Memory B cell (primary cell): ENCODE measurements at places on chromosomes 5 and 9.

GRCh38 chr5:147179562-147180147 lies 55.2 kb upstream of the STK32A start:
- H3K4me3 ChIP-seq = no peak overlapping the region
- H3K4me1 ChIP-seq = no peaks in the 10 kb centered on the region
- H3K27me3 ChIP-seq = no peaks in the 10 kb centered on the region
- DNase-seq = no peak
- H3K36me3 ChIP-seq = no peaks in the 10 kb centered on the region
- H3K27ac ChIP-seq = no peak overlapping the region

- peaks cover 6% of the 10 kb centered on the region for H3K4me1 ChIP-seq
- DNase-seq = peak; percentile 10
- H3K4me3 ChIP-seq = peak overlapping the region; percentile 24
- H3K27ac ChIP-seq = no peak overlapping the region
- peaks cover 17% of the 10 kb centered on the region for H3K27me3 ChIP-seq
These were observed 180.1 kb upstream of the MVB12B start for GRCh38 chr9:126146254-126147145.

GRCh38 chr5:53183880-53184279 lies 74.3 kb upstream of the MOCS2 start:
- no peak overlapping the region for H3K4me3 ChIP-seq
- no peaks in the 10 kb centered on the region for H3K4me1 ChIP-seq
- H3K36me3 ChIP-seq = no peaks in the 10 kb centered on the region
- no peaks in the 10 kb centered on the region for H3K27me3 ChIP-seq
- DNase-seq = no peak
- no peak overlapping the region for H3K27ac ChIP-seq

- H3K4me1 ChIP-seq = peaks cover 5% of the 10 kb centered on the region
- H3K27ac ChIP-seq = no peak overlapping the region
- H3K27me3 ChIP-seq = no peaks in the 10 kb centered on the region
- no peak for DNase-seq
These were observed 22.6 kb downstream of the OTULIN start for GRCh38 chr5:14687023-14687665.

DNA sequence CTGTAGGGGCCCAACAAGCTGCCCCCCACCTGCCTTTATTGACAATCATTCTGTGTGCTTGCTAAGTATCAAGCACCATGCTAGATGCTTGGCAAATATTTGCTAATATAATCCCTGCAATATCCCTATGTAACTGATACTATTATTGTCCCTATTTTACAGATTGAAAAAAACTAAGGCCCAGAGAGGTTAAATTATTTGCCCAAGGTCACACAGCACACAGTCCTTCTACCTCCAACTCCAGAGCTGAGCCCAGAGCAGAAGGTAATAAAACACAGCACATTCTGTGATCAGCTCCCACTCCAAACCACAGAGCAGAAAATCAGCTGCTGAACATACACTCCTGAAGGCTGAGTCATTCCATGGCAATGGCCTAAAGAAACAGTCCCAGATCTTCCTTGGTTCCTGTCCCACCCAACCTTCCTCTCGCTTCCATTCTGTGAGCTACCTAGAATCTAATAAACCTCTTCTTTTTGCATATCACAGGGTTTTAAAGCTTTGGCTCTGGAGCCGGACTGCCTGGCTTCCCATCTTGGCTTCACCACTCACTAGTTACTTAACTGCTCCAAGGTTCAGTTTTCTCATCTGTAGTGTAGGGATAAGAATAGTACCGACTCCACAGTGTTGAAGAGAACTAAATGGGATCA lies 66.7 kb upstream of the ADRA1B start:
- no peaks in the 10 kb centered on the region for H3K36me3 ChIP-seq
- peaks cover 2% of the 10 kb centered on the region for H3K27me3 ChIP-seq
- H3K4me3 ChIP-seq = no peak overlapping the region
- H3K27ac ChIP-seq = no peak overlapping the region

GRCh38 chr5:61440596-61440995 lies 108.5 kb downstream of the ZSWIM6 start:
- no peak overlapping the region for H3K27ac ChIP-seq
- no peaks in the 10 kb centered on the region for H3K27me3 ChIP-seq
- H3K4me3 ChIP-seq = no peak overlapping the region
- peaks cover 17% of the 10 kb centered on the region for H3K36me3 ChIP-seq
- H3K4me1 ChIP-seq = peaks cover 4% of the 10 kb centered on the region
- DNase-seq = no peak

- H3K27me3 ChIP-seq = no peaks in the 10 kb centered on the region
- H3K4me3 ChIP-seq = no peak overlapping the region
These were observed 14.8 kb downstream of the ODF2 start for GRCh38 chr9:128470560-128470959.

DNA sequence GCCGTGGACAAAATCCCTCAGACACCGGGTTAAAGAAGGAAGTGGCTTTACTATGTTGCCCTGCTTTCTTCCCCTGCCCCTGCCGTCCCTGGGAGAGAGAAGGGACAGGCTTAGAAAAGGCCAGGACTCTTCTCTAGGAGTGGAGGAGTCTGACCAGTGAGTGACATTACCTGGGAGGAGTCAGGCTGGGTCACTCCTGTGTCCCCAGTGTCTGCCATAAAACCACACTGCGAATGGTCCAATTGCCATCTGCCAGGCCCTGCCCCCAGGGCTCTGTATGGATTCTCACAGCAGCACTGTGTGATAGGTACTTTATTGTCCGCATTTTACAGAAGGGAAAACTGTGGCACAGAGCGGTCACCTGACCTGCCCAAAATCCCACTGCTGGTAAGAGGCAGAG lies 31.3 kb upstream of the FUBP3 start:
- no peak overlapping the region for H3K4me3 ChIP-seq
- DNase-seq = no peak
- H3K27me3 ChIP-seq = peaks cover 15% of the 10 kb centered on the region
- no peaks in the 10 kb centered on the region for H3K4me1 ChIP-seq
- H3K36me3 ChIP-seq = no peaks in the 10 kb centered on the region
- no peak overlapping the region for H3K27ac ChIP-seq

DNA sequence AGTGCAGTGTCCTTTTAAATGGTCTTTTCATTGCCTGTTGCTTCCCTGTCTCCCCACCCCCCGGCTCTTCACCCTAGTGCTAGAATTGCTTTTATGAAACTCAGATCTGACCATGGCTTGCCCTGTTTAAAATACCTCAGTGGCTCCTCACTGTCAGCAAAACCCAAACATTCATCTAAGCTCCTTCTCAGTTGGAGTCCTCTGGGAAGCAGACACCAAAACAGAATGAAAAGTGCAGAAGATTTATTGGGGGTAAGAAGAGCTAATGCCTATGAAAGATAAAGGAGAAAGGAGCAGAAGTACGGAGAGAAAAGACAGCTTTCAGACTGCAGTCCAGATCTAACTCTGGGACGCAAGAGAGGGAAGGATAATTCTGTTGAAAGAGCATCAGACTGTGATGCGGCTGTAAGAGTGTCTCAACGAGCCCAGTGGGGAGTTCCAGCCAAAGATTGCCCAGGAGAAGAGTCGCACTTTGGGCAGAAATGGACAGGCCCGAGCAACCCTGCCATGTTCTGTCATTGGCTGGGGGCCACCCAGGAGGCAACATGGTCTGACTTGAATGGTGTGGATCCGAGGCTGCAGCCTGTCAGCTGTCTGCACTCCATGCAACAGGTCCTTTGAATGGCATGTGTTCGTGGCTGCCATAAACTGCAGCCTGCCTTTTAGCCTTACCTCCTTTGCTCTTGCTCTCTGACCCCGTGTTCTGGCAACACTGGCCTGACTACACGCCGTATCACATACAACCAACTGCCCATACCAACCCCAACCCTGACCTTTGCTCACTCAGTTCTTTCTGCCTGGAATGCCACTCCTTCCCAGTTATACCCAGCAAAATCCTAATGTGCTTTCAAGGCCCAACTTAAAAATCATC lies 55.9 kb downstream of the IRF1 start:
- H3K27me3 ChIP-seq = no peaks in the 10 kb centered on the region
- no peak for DNase-seq
- H3K4me3 ChIP-seq = no peak overlapping the region
- peaks cover 21% of the 10 kb centered on the region for H3K36me3 ChIP-seq

- DNase-seq = no peak
- H3K4me3 ChIP-seq = peak overlapping the region; percentile 81
- H3K27me3 ChIP-seq = peaks cover 23% of the 10 kb centered on the region
- peaks cover 26% of the 10 kb centered on the region for H3K4me1 ChIP-seq
- no peak overlapping the region for H3K27ac ChIP-seq
- peaks cover 4% of the 10 kb centered on the region for H3K36me3 ChIP-seq
These were observed 626 bp upstream of the FST start for GRCh38 chr5:53479590-53480415.

- H3K4me3 ChIP-seq = no peak overlapping the region
- peaks cover 1% of the 10 kb centered on the region for H3K27me3 ChIP-seq
- peaks cover 6% of the 10 kb centered on the region for H3K4me1 ChIP-seq
- no peaks in the 10 kb centered on the region for H3K36me3 ChIP-seq
- H3K27ac ChIP-seq = no peak overlapping the region
- no peak for DNase-seq
These were observed 98.2 kb downstream of the DAP start for GRCh38 chr5:10662661-10663488.

DNA sequence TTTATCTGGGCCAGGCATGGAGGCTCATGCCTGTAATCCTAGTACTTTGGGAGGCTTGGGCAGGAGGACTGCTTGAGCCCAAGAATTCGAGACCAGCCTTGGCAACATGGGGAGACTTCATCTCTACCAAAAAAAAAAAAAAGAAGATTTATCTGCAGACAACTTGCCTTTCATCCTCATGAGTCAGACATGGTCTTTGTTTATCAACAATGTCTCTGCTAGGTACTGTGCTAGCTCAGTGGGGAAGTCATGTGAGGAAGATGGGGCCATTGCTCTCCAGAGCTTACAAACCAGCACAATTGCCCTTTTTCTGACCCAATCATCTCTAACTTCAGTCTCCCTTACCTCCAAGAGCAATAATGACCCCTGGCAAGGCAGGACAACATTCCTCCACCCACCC lies 1.6 kb downstream of the URM1 start:
- no peak overlapping the region for H3K27ac ChIP-seq
- H3K27me3 ChIP-seq = no peaks in the 10 kb centered on the region
- H3K36me3 ChIP-seq = peaks cover 2% of the 10 kb centered on the region

DNA sequence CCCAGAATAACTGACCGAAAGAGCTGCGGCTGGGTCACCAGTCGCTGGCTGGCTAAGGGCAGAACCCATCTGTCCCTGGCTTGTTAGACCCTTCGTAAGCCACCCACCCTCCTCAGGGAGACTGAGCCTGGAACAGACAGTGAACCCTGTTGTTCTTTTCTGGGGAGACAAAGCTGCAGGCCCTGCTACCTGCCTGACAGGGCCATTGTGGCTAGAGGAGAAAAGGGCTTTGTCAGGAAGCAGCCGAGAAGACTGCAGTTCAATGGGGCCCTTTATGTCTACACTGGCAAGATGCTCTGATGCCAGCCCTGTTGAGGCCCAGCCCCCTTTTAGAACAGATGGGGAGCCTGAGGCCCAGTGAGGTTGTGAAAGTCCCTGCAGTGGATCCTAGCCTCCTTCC lies 3.7 kb upstream of the NIPAL4 start:
- no peak overlapping the region for H3K27ac ChIP-seq
- DNase-seq = no peak
- H3K36me3 ChIP-seq = no peaks in the 10 kb centered on the region
- peaks cover 35% of the 10 kb centered on the region for H3K4me1 ChIP-seq
- H3K4me3 ChIP-seq = no peak overlapping the region

DNA sequence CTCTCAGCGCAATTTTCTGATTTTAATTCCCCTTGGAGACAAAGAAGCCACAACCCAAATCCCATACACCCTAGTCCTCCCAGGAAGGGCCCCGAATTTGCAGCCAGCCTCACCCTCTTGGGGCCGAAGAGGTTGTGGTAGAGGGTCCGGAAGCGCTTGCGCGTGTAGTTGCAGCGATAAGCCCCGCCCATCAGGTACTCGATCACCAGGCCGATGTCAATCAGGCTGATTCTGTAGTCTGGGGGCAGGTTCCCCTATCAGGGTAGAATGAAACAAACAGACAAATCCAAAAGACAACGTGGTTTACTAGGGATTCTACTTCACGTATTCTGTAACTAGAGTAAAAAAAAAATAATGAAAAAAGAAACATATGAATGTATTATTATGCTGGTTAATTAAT lies 210.6 kb upstream of the KLF9 start:
- no peak overlapping the region for H3K4me3 ChIP-seq
- H3K27ac ChIP-seq = no peak overlapping the region
- H3K27me3 ChIP-seq = peaks cover 3% of the 10 kb centered on the region

- peaks cover 3% of the 10 kb centered on the region for H3K27me3 ChIP-seq
- no peaks in the 10 kb centered on the region for H3K4me1 ChIP-seq
- no peak for DNase-seq
- no peak overlapping the region for H3K4me3 ChIP-seq
- no peaks in the 10 kb centered on the region for H3K36me3 ChIP-seq
- H3K27ac ChIP-seq = no peak overlapping the region
These were observed 380.5 kb downstream of the SPOCK1 start for GRCh38 chr5:137118629-137119028.

GRCh38 chr5:153498516-153498915 lies 8.0 kb downstream of the GRIA1 start:
- H3K4me3 ChIP-seq = no peak overlapping the region
- no peaks in the 10 kb centered on the region for H3K4me1 ChIP-seq
- H3K27me3 ChIP-seq = peaks cover 2% of the 10 kb centered on the region

DNA sequence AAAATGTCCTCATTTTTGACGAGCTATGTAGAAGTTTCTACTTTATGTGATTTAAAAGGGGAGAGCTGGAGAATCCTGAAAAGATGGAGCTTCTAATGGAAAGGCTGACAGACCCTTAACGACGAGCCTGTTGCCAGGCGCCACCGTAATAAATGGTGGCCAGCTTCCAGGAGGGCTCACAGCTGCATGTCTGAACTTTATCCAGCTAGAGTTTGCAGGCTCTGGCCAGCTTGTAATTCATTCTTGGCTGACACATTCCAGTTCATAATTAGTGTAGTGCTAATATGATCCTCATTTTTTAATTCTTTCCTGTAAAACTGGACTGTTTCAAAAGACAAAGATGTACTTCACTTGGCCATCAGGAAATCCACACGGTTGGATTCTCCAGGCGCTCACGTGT lies 246.7 kb downstream of the GAS1 start:
- no peaks in the 10 kb centered on the region for H3K36me3 ChIP-seq
- DNase-seq = no peak
- H3K4me1 ChIP-seq = no peaks in the 10 kb centered on the region

DNA sequence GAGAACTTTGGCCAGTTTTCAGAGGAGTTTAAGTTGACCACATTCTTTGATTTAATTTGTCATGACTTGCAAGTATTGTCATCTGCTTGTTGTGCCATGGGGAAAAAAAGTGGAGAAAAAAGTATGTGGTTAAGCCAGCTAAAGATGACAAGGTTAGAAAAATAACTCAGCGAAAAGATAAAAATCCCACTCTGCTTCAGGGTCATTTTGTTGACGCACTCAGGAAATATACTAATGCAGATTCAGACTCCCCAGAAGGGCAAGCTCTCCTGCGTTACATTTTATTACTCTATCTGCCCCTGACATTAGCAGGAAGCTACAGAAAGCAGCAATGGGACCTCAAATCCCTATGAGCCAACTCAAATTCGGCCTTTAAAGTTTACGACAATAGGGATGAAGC lies 27.6 kb upstream of the TESK1 start:
- H3K4me1 ChIP-seq = no peaks in the 10 kb centered on the region
- H3K4me3 ChIP-seq = no peak overlapping the region
- H3K36me3 ChIP-seq = peaks cover 16% of the 10 kb centered on the region
- DNase-seq = no peak
